Transverse colon (tissue), 4 donors: ENCODE measurements at places on chromosomes 1 and 21. TPM values are rescaled to one million over a fixed set of nuclear protein-coding genes. Genes with fewer than 3 reads are reported as not detected.

DNA sequence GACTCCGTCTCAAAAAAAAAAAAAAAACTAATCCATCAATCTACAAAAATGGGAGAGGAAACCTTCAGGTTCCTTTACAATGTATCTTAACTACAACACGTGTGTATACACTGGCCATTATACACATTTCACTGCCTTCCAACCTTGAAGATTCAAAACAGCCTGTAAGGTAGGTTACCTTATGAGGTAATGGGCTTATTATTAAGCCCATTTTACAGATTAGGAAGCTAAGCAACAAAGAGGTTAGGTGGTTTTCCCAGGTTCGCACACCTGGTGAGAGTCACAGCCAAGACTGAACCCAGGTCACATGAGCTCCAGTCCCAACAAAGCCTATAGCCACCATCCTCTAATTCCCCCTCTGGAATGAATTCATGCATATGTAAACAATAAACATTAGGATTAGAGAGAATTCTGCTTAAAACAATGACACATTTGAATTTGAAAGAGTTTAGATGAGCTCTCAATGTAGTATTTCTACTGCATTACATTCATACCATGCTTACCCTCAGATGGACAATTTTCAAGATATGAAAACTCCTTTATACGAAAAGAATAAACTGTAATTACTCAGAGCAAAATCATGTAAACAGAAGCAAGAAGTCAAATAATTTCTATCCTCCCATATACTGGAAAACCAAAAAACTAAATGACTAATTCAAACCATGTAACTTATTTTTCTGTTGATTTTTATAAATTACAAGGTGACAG lies 54.8 kb downstream of the EIF4G3 start:
- H3K4me1 ChIP-seq = peaks cover 48% of the 10 kb centered on the region
- DNase-seq = no peak
- no peak overlapping the region for H3K27ac ChIP-seq
- H3K27me3 ChIP-seq = no peaks in the 10 kb centered on the region
- H3K4me3 ChIP-seq = no peak overlapping the region
- H3K36me3 ChIP-seq = no peaks in the 10 kb centered on the region

GRCh38 chr1:89847191-89847729 lies 26.4 kb downstream of the LRRC8D start:
- no peak overlapping the region for H3K27ac ChIP-seq
- H3K4me3 ChIP-seq = no peak overlapping the region
- no peaks in the 10 kb centered on the region for H3K27me3 ChIP-seq
- no peak for DNase-seq
- H3K36me3 ChIP-seq = no peaks in the 10 kb centered on the region
- H3K4me1 ChIP-seq = peaks cover 5% of the 10 kb centered on the region

DNA sequence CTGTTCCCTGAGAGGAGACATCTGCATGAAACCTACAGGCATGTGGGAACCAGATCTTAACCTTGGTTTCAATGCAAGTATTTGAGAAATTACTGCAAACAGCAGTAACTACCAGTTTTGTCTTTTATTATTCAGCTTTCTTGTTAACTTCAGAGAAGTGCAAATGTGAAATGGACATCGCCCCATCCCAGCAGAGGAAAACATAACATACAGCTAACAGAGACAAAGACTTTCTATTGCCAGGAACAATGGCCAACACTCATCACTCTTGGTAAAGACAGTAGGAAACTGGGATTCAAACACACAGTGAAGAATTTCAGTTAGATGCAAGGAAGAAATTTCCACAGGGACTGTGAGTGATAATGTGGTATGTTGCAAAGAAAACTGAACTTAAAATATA lies 115.1 kb downstream of the SLC30A10 start:
- no peak for DNase-seq
- H3K27ac ChIP-seq = no peak overlapping the region

- peak overlapping the region; percentile 59 for H3K27ac ChIP-seq
- no peaks in the 10 kb centered on the region for H3K36me3 ChIP-seq
Observed at GRCh38 chr1:43302721-43303470, 2.1 kb downstream of the TIE1 start.

DNA sequence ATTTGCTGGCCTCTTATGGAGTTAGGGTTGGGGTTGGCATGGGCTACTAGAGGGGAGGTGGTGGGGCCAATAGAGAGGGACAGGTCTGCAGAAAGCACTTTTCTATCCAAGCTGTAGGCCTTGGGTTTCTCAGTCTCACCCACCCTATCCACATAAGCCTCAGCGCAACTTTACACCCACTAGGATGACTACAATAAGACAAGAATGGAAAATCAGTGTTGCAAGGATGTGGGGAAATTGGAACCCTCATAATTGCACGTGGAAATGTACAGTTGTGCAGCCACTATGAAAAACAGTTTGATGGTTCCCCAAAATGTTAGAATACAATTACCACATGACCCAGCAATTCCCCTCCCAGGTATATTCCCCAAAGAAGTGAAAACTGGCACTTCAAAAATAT lies 14.0 kb upstream of the GSTM4 start:
- H3K27ac ChIP-seq = no peak overlapping the region
- H3K36me3 ChIP-seq = no peaks in the 10 kb centered on the region
- no peak for DNase-seq
- H3K27me3 ChIP-seq = no peaks in the 10 kb centered on the region
- H3K4me3 ChIP-seq = no peak overlapping the region

GRCh38 chr1:59360170-59360569 lies 63.3 kb downstream of the FGGY start:
- no peak overlapping the region for H3K4me3 ChIP-seq
- peaks cover 13% of the 10 kb centered on the region for H3K4me1 ChIP-seq
- H3K27me3 ChIP-seq = no peaks in the 10 kb centered on the region
- no peak overlapping the region for H3K27ac ChIP-seq
- DNase-seq = no peak

PPM1J gene
- total RNA-seq = 0.68 TPM

DNA sequence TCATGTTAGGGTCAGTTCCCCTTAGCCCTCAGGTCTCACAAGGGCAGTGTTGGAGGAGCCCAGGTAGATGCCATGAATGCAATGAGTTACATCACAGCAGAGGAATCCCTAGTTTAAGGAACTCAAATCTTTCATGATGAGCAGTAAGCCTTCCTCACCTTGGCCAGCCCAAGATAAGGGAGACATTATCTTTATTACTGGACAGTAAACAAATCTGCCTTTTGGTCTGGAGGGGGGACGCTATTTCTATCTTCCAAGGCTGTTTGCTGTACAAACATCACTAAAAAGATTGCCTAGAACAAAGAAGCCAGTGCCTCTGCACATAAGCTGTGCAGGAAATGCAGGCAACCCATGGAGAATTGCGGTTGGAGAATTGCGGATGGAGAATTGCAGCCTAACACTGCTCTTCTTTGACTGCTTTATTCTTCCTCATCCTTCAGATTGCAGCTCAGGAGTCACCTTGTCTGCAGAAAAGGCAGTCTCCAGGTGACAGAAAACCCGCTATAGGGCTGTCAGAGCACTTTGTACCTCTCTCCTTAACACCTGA lies 2.3 kb upstream of the CHI3L1 start:
- no peak for DNase-seq
- H3K27me3 ChIP-seq = no peaks in the 10 kb centered on the region
- no peak overlapping the region for H3K27ac ChIP-seq
- H3K4me1 ChIP-seq = peaks cover 10% of the 10 kb centered on the region
- H3K36me3 ChIP-seq = no peaks in the 10 kb centered on the region
- H3K4me3 ChIP-seq = no peak overlapping the region

DNA sequence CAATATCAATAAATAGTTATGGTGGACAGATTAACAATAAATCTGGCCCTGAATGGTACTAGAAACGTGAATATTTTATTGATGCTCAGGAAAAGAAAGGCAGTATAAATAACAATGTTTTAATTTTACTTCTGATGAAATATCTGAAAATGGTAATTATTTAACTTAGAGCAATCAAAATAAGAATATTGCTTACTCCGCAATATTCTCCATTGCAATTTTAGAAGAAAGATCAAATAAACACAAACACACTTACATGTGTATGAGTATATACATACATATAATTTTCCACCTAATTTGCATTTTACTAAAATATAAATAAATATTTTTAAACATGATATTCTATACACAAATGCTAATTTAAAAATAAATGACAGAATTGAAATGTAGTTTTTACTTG lies 1130.5 kb downstream of the NCAM2 start:
- no peaks in the 10 kb centered on the region for H3K4me1 ChIP-seq
- no peak overlapping the region for H3K27ac ChIP-seq
- no peak overlapping the region for H3K4me3 ChIP-seq

TLR5 gene
- total RNA-seq = not detected
